ENCODE measurements at places on chromosomes 7 and 10. TPM values are rescaled to one million over a fixed set of nuclear protein-coding genes. Genes with fewer than 3 reads are reported as not detected.
A peak's percentile ranks its signal among the peaks of the same experiment; 100 is the strongest.

DNA sequence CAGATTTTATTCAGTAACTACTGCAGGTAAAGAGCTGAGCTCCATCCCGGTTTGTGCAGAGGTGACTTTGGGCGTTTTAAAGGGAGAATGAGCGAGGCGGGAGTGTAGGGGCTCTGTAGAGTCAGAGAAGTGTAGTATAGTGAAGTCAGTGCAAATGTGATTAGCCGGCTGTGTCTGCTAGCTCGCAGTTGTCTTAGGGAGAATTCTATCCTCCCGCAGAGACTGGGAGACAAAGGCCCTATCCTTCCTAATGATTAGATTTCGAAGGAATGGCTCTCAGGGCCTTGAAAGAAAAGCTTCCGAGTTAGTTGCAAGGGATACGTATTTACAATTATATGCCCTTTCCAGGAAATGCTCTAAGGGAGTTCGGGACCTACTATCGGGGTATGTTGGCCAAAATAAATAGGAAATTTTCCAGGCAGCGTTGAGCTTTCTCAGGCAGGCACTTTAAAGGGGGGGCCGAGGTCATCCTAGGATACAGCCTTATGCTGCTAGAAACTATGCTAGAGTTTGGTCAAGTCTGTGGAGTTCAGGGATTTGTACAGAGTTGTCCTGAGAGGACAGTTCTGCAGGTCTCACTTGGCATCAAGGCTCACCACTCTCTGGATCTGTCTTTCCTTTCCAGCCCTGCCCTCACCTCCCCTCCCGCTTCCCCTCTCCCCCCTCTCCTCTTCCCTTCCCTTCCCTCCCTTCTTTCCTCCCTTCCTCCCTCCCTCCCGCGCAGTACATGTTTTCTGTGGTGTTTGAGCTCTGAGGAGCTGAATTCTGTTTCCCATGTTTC lies 825 bp downstream of the MRPL32 start:
- H3K4me1 ChIP-seq, result no peaks in the 10 kb centered on the region
- no peaks in the 10 kb centered on the region for H3K36me3 ChIP-seq
- peak overlapping the region; percentile 97 for H3K27ac ChIP-seq
- peaks cover 8% of the 10 kb centered on the region for H3K27me3 ChIP-seq
- peak; percentile 38 for DNase-seq
- peak overlapping the region; percentile 100 for H3K4me3 ChIP-seq

TMEM236 gene
- 0.07 TPM for total RNA-seq

DNA sequence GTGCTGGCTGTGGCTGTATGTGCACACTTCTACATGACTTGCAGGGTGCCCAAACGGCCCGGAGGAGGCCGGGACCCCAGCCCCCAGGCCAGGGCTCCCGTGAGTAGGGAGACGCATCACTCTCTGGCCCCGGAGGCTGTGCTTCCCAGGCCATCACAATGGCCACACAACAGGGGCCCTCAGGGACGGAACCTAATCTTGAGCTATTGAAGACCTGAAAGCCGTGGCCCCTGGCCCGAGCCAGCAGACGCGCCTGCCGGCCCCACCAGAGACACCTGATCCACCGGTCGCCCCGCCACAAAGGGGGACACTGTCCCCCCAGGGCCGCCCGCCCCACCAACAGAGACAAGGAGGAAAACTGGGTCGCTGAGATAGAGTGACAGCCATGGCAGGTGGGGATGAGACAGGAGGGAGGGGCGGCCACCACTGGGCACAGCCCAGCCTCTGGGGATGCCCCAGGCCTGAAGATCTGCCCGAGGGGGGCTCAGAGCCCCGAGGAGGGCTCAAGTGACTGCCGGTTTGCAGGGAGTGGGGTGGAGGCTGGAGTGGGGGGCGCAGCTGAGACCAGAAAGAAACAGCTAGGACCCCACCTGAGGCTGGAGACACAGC lies 10.2 kb upstream of the LFNG start:
- peaks cover 8% of the 10 kb centered on the region for H3K4me1 ChIP-seq
- H3K4me3 ChIP-seq, result no peak overlapping the region
- no peak overlapping the region for H3K27ac ChIP-seq
- DNase-seq, result peak; percentile 54

GRCh38 chr10:34872820-34873219 lies 57.7 kb upstream of the PARD3 start:
- no peak overlapping the region for H3K27ac ChIP-seq
- H3K27me3 ChIP-seq, result no peaks in the 10 kb centered on the region
- DNase-seq, result no peak
- no peak overlapping the region for H3K4me3 ChIP-seq
- no peaks in the 10 kb centered on the region for H3K4me1 ChIP-seq
- no peaks in the 10 kb centered on the region for H3K36me3 ChIP-seq

- no peaks in the 10 kb centered on the region for H3K4me1 ChIP-seq
- H3K27ac ChIP-seq, result no peak overlapping the region
- H3K27me3 ChIP-seq, result no peaks in the 10 kb centered on the region
These were observed 12.4 kb downstream of the PRKG1 start for GRCh38 chr10:51086710-51087109.

USP6NL gene
- 13.3 TPM for total RNA-seq

DNA sequence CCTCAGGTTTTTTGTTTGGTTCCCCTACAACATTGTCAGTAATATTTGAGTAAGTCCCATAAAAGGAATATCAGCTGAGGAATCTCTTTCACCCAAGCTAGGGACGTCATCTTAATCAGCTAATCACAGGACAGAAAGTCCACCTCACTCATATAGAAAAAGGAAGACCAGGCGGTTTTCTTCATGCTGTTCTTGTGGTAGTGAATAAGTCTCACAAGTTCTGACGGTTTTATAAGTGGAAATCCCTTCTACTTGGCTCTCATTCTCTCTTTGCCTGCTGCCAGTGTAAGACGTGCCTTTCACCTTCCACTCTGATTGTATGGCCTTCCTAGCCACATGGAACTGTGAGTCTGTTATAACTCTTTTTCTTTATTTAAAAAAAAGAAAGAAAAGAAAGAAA lies 308.1 kb upstream of the PFKP start:
- H3K27ac ChIP-seq, result no peak overlapping the region
- peaks cover 2% of the 10 kb centered on the region for H3K4me1 ChIP-seq
- H3K4me3 ChIP-seq, result no peak overlapping the region
- peaks cover 3% of the 10 kb centered on the region for H3K27me3 ChIP-seq
- H3K36me3 ChIP-seq, result peaks cover 18% of the 10 kb centered on the region

ADAM22 gene
- total RNA-seq, result 91.9 TPM

- no peaks in the 10 kb centered on the region for H3K36me3 ChIP-seq
- peaks cover 16% of the 10 kb centered on the region for H3K4me1 ChIP-seq
These were observed 2.3 kb downstream of the MINPP1 start for GRCh38 chr10:87506956-87507355.

GRCh38 chr10:525565-526315 lies 163.7 kb downstream of the DIP2C start:
- peaks cover 5% of the 10 kb centered on the region for H3K27me3 ChIP-seq
- H3K36me3 ChIP-seq, result no peaks in the 10 kb centered on the region
- peaks cover 53% of the 10 kb centered on the region for H3K4me1 ChIP-seq
- no peak overlapping the region for H3K27ac ChIP-seq
- DNase-seq, result no peak

- peaks cover 30% of the 10 kb centered on the region for H3K4me1 ChIP-seq
- no peaks in the 10 kb centered on the region for H3K36me3 ChIP-seq
- no peak overlapping the region for H3K27ac ChIP-seq
- H3K4me3 ChIP-seq, result no peak overlapping the region
- peaks cover 18% of the 10 kb centered on the region for H3K27me3 ChIP-seq
These were observed 21.9 kb downstream of the LDB3 start for GRCh38 chr10:86690231-86690630.

PIP gene
- not detected for total RNA-seq

GRCh38 chr10:88964869-88965415 lies 12.4 kb upstream of the ACTA2 start:
- no peak overlapping the region for H3K27ac ChIP-seq
- no peak overlapping the region for H3K4me3 ChIP-seq
- H3K27me3 ChIP-seq, result no peaks in the 10 kb centered on the region
- H3K36me3 ChIP-seq, result no peaks in the 10 kb centered on the region

DNA sequence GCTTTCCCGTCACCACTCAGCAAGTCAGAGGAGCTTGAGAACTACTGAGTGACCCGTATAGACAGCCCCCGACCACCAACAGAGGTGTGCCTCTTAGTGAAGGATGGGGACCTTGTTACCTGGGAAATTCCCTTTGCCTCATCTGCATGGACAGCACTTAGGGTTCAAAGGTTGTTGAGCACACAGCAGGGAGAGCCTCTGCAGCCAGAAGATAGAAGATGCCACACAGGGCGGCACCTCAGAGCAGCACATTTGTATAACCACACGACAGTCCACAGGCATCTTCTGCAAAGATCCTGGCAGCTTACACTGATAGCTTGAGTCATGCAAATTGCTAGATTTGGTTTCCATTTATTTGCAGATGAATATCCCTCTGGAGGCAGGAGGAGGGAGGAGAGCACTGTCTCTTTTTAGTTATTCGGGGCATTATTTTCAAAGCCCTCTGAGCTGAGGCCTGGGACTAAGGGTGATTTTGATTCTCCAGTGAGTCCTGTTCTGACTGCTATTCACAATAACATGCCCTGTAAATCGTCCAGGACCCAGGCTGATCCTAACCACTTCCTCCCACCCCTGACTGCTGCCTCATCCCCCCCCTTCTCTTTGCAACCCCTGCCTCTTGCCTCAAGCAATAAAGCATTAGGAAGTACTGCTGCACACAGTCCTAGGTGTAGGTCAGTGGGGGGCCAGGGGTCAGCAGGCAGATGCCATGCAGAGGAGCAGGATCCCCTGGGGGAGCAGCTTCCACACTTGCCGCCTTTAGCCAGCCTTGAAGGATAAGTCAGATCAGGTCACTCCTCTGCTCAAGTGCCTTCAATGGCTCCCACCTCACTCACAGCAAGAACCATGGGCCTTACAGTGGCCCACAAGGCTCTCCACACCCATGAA lies 24.6 kb upstream of the INMT start:
- peaks cover 16% of the 10 kb centered on the region for H3K27me3 ChIP-seq
- no peak for DNase-seq

OR6B1 gene
- not detected for total RNA-seq

DNA sequence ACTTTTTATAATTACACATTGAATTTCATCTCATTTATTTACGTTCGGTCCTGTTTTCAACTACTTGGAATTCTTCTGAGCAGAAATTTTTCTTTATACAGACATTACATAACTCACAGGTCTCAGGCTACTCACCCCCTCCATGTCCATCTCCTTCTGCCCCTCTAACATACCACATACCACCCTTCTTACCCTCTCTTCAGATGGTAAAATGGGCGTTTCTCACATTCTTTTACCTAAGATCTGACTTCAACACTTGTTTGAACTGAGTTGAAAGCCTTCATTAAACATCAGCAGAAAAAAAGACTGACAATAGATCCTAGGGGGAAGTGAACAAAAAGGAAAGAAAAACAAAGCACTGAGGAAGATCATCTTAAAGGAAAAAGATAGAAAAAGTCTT lies 309.7 kb downstream of the CTNNA3 start:
- no peak for DNase-seq
- peak overlapping the region; percentile 93 for H3K4me3 ChIP-seq
- no peak overlapping the region for H3K27ac ChIP-seq
- H3K4me1 ChIP-seq, result peaks cover 17% of the 10 kb centered on the region
- no peaks in the 10 kb centered on the region for H3K36me3 ChIP-seq

- no peak overlapping the region for H3K4me3 ChIP-seq
- no peak overlapping the region for H3K27ac ChIP-seq
- peaks cover 3% of the 10 kb centered on the region for H3K36me3 ChIP-seq
- no peaks in the 10 kb centered on the region for H3K4me1 ChIP-seq
- peaks cover 14% of the 10 kb centered on the region for H3K27me3 ChIP-seq
These were observed 7.3 kb downstream of the SFRP5 start for GRCh38 chr10:97764519-97764931.

- H3K36me3 ChIP-seq, result no peaks in the 10 kb centered on the region
- no peak overlapping the region for H3K4me3 ChIP-seq
- peaks cover 4% of the 10 kb centered on the region for H3K27me3 ChIP-seq
These were observed 194.1 kb downstream of the EMX2 start for GRCh38 chr10:117736655-117737054.

TRPV5 gene
- total RNA-seq, result 0.15 TPM

GRCh38 chr7:143452495-143452894 lies 9.2 kb downstream of the TAS2R60 start:
- H3K36me3 ChIP-seq, result no peaks in the 10 kb centered on the region
- no peak for DNase-seq
- no peak overlapping the region for H3K4me3 ChIP-seq
- H3K27ac ChIP-seq, result no peak overlapping the region
- H3K27me3 ChIP-seq, result no peaks in the 10 kb centered on the region

DNA sequence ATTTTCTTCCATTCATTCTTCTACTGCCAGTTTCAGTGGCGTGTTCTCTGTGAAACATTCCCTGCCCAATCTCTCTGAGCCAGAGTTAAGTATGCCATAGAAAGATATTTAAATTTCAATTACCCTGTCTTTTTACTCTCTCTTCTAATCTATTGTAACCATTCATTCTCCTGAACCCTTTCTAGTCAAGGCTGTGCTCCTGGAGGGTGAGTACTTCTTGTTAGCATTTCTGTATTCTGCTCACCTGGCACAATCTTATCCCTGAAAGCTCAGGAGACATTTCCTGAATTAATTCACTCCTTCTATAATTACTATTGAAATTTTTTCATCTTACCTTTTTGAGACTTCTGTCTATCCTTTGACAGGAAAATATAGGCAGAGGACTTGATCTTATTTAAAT lies 271.7 kb downstream of the HGF start:
- H3K4me1 ChIP-seq, result peaks cover 7% of the 10 kb centered on the region
- H3K4me3 ChIP-seq, result no peak overlapping the region
- H3K27me3 ChIP-seq, result no peaks in the 10 kb centered on the region
- no peaks in the 10 kb centered on the region for H3K36me3 ChIP-seq
- no peak overlapping the region for H3K27ac ChIP-seq

- no peak for DNase-seq
- H3K4me1 ChIP-seq, result peaks cover 44% of the 10 kb centered on the region
- H3K27ac ChIP-seq, result no peak overlapping the region
- no peak overlapping the region for H3K4me3 ChIP-seq
These were observed 46.7 kb downstream of the COL13A1 start for GRCh38 chr10:69848454-69848853.

DNA sequence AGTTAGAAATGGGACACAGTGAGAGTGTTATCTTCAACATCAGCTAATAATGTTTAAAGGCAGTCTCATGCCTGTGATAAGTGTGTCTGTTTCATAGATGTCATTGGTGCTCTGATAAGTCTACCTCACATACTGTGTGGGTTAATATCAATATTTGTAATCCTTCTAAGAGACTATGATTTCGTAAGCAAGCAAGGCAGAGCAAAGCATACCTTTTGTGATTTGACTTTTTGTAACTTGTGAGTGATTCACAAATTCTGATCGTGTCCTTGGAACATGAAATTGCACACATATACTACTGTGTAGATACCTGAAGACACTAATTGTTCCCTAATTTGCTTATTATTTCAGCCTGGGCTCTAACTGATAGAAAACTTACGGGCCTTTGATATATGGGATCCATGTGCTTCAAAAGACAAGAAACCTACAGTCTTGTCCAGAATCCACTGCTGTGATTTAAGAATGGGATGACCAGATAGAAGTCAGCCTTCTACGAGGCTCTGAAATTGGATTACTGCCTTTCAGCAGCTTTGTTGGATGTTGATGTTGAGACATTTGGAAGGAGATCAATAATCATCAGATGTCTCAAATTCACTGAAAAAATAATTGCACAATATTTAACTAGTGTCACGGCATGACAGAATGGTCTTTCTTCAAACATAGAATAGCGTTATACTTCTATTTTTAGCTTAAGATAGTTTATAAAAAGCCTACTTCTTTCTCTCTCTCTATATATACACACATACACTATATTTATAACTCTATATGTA lies 63.2 kb upstream of the KLF6 start:
- DNase-seq, result no peak
- H3K4me3 ChIP-seq, result no peak overlapping the region
- H3K27me3 ChIP-seq, result peaks cover 1% of the 10 kb centered on the region

TAS2R3 gene
- 1.6 TPM for total RNA-seq
